RPMI8226 (cell line): ENCODE measurements at places on chromosomes 11 and 22.

- DNase-seq: no peak
These were observed 947.3 kb upstream of the TENM4 start for GRCh38 chr11:80388130-80388529.

DNA sequence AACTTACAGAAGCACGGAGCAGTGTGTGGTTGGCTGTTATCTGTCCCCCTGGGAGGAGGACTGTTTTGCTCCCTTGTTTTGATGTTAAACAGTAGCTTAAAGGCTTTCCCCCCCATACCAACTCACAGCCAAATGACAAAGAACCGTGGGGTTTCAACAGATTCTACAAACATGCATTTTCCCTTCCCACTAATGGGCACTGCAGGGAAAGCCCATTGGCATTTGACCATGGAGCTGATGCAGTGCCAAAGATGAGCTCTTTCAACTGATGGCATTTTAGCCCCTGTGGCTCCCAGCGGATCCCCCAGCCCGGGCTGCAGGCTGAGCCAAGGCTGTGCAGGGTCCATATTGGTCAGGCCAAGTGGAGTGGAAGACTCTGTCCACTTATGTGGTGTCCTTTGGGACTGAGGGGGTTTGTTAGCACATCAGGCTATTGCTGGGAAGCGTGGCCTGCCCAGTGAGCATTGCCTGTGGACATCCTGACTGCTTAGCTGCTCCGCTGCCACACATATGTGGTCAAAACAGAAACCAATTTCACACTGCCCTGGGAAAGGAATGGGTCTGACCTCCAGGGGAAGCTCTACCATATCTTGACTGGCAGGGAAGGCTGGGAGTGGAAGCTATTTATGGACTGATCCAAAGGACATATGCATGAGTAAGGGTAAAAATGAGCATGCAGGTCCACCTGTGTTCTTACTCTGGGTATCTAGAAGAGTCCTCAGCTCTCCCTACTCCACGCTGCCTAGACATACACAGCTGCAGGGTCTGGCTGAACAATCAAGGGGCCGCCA is 116.4 kb upstream of the PARVA start:
- no peak for DNase-seq

- no peak for DNase-seq
These were observed 41.9 kb downstream of the MED15 start for GRCh38 chr22:20549232-20549841.

GRCh38 chr11:86805873-86806310 is 5.5 kb downstream of the PRSS23 start:
- DNase-seq: no peak

DNA sequence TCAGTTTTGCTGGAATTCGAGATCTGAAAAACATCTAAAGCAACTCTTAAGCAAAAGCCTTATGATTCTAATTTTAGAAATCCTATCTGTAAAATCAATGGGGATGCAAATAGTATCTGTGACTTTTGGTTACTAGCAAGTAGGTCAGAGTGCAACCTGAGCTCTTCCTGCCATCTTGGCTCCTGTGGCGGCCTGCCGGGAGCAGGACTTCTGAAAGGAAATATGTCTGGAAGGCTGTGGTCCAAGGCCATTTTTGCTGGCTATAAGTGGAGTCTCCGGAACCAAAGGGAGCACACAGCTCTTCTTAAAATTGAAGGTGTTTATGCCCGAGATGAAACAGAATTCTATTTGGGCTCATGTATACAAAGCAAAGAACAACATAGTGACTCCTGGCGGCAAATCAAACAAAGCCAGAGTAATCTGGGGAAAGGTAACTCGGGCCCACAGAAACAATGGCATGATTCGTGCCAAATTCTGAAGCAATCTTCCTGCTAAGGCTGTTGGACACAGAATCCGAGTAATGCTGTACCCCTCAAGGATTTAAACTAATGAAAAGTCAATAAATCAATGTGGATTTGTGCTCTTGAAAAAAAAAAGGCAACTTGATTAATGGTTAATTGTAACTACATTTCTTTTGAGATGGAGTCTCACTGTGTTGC is 1.7 kb downstream of the SAMM50 start:
- DNase-seq: no peak

- peak; percentile 34 for DNase-seq
These were observed 10.8 kb downstream of the PRR5L start for GRCh38 chr11:36306888-36307287.

DNA sequence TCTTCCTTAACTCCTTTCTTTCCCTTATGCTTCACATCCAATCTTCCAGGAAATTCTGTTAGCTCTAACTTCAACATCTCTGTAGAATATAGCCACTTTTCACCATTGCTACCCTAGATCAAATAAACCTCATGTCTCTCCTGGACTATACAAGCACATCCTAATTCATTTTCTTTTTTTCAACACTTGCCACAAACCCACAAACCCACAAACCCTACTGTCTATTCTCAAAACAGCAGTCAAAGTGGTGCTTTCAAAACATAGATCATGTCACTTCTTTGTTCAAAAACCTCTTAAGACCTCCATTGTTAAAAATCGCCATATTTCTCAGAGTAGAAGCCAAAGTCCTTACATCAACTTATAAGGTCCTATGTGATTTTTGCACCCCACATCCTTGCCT is 94.3 kb downstream of the PIWIL4 start:
- no peak for DNase-seq

DNA sequence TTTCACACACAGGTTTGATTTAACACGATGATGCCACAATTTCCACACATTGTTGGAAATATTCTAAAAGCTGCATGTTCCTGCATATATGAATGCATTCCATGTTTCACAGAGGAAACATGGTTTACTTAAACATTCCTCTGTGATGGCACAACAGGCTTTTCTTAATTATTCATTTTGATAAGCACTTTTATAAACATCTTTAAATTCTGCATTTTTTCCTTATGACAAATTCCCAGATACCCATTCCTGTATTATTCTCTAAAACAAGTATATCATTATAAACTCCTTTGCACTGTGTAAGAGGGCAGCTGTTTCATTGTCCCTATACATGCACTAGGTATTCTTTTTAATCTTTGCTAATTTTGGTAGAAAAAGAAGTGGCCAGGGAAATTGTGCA is 532.3 kb downstream of the SOX6 start:
- no peak for DNase-seq

DNA sequence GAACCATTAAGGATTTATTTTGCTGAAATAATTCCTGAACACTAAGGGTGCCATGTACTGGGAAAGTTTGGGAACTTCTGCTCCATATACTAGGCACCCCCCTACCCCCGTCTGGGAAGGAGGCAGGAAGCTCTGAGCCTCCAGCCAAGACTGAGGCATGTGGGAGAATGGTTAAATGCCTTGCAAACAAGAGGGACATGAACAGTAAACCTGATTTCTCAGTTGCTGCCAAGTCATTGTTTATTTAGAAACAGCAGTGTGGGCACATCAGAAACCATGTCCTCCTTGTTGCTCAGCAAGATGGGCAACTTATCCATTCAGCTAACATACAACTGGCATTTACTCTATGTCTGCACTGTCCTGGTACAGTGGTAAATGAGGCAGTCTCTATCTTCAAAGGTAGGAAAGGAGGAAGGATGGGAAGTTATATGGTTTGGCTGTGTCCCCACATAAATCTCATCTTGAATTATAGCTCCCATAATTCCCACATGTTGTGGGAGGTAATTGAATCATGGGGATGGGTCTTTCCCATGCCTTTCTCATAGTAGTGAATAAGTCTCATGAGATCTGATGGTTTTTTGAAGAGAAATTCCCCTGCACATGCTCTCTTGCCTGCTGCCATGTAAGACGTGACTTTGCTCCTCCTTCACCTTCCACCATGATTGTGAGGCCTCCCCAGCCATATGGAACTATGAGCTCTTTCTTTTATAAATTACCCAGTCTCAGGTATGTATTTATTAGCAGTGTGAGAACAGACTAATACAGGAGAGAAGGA is 459.1 kb downstream of the MIAT start:
- DNase-seq: no peak

DNA sequence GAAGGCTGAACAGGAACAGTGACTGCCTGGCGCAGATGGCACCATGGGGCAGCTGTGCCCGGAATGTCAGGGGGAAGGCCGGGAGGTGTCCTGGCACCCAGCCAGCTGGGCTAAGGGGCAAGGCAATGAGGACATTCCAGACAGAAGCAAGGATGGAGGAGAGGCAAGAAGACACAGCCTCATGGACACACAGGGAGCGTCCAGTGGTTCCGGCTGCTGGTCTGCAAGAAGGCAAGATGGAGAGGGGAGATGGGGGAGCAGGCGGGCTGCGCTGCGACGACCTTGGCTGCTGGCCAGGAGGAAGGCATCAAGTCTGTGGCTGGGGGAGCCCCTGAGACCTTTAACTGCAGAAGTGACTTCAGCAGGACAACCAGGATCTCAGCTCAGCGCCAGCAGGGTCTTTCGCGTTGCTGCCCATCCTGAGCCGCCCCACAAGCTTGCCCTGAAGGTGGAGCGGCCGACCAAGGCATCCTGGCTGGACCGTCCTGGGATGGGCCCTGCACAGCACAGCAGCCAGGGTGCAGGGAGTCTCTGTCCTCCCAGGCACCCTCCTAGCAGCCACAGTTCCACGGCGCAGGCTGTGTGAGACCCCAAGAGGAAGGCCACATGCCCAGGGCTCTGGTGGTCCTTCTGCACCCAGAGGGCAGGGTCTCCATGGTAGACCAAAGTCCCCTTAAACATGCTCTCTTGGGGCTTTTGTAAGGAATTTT is 531.7 kb downstream of the BRD1 start:
- DNase-seq: peak; percentile 22
